ENCODE measurements at places on chromosomes 2 and 18.

- DNase-seq, result no peak
These were observed 44.6 kb downstream of the SLC35F5 start for GRCh38 chr2:113711851-113712250.

DNA sequence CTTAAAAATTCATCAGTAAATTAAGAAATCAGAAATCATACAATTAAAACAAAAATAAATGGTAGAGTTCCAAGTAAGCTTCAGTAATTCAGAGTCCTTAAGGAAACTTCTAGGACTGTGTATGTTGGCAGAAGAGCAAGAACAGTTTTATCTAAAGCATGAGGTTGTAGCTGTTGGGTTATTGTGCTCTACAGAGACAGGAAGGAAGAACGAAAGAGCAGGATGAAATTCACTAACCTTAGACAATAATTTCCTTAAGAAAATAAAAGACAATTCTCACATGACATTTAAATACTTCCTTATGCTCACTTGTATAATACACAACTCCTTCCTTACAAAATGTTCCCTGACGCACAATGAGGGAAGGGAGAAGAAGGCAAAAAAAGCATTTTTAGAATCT is 133.4 kb downstream of the STK39 start:
- no peak for DNase-seq

DNA sequence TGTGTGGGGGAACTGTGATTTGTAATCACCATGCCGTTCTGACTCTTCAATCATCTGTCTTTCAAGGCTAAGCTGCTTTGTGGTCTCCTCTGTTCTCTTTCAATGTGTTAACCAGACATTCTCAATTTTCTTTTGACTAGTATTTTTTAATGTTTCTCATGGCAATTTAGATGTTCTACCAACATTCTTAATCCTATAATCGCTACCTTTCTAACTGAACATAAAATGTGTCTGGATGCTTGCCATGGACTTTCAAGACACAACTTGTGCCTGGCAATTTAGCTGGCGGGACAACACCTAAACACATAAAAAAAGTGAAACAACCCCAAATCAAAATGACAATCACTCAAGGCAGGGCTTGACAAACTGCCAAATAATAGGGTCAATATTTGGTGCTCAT is 135.0 kb upstream of the ACKR3 start:
- no peak for DNase-seq

GRCh38 chr2:40346535-40347354 is 105.1 kb downstream of the SLC8A1 start:
- DNase-seq, result peak; percentile 72

DNA sequence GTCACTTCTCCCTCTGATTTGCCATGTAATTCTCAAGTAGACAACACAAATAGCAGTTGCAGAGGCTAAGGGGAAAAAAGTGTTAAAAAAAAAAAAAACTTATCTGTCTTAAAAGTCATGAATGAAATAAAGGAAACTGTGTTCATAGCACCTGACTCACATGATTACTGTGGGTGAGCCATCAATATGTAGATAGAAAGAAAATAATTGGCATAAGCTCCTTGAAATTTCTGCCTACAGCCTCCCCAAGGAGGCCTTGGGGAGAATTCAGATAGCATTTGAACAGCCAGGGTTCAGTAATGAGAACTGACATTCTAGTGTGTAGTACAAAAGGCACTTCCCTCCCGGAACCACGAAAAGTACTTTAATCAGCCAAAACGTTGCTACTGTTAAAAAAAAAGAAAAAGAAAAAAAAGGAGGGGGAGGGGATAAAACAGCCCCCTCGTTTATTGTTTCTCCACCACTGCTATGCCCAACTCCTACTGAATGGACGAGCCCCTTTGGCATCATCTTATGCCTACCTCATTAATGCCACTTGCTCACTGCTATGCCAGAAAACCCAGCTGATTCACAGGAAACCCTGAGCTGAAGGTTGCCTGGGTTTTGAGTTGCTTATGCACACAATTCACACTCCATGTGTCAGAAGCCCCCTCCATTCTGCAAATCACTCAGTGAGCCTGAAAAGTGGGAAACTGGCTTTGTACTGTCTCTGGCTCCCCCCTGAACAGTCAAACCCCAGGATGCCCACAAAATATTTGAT is 65.5 kb upstream of the KLF7 start:
- DNase-seq, result no peak

- DNase-seq, result no peak
These were observed 160.7 kb downstream of the FSHR start for GRCh38 chr2:48993576-48993975.

- peak; percentile 10 for DNase-seq
These were observed 31.3 kb upstream of the MSTN start for GRCh38 chr2:190093793-190094192.

DNA sequence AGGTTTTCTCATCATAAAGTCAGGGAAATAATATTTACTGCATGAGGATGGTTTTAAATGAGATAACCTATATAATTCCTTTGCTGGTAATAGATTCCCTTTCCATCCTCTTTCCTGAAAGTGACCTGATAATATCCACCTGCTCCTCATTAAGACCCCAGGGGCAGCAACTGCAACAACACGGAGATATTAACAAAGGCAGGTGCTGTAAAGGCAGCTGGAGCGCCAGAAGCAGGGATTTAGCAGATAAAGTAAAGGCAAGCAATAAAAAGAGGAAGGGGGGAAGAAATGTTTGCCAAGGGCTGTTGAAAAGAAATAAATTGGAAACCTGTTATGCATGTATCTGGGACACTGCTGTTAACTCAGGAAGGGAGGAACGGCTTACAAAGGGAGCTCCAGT is 472.6 kb upstream of the KLHL29 start:
- no peak for DNase-seq

GRCh38 chr18:49842656-49843055 is 29.3 kb upstream of the ACAA2 start:
- DNase-seq, result no peak

DNA sequence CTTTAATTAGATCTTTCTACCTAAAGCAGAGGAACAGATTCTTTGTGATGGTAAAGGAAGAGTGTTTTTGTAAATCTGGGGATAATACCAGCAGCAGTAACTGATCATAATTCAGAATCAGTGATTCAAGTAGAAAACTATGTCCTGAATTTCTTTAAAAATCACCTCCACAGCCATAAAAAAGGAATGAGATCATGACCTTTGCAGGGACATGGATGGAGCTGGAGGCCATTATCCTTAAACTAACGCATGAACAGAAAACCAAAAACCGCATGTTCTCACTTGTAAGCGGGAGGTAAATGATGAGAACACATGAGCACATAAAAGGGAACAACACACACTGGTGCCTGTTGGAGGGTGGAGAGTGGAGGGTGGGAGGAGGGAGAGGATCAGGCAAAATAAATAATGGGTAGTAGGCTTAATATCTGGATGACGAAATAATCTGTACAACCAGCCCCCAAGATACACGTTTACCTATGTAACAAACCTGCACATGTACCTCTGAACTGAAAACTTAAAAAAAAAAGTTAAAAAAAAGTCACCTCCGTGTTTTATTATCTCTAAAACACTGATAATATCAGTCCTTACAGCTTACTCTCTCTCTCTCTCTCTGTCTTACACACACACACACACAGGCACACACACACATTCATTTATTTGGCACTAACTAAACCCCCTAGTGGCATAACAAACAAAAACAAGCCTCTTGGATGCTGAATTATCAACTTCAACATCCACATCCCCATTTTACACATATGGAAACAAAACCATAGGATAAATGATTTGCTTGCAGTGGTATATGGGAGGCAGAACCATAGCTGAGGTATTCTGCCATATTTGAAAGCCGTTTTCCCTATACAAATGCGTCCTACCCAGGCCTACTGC is 1.4 kb downstream of the TM4SF20 start:
- DNase-seq, result no peak

DNA sequence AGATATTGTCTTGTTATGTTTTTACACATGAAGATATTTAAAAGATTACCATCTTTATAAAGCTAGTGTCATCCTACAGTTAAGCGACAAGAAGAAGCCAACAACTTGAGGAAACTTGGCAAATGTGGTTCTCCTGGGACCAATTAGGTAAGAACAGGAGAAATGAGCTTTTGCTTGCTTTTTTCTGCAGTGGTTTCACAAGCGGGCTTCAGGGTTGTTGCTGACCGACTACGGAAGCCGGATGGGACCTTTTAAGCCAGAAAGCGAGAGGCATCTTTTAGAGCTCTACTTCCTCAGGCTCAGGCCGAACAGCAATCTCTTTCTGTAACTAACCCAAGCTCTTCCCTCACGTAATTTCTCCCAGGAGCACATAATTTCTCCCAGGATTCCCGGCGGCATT is 256.5 kb downstream of the CNTNAP5 start:
- no peak for DNase-seq

- DNase-seq, result no peak
These were observed 288.6 kb upstream of the HDAC4 start for GRCh38 chr2:239689410-239689809.

GRCh38 chr2:49585921-49586320 is 431.6 kb upstream of the FSHR start:
- no peak for DNase-seq

DNA sequence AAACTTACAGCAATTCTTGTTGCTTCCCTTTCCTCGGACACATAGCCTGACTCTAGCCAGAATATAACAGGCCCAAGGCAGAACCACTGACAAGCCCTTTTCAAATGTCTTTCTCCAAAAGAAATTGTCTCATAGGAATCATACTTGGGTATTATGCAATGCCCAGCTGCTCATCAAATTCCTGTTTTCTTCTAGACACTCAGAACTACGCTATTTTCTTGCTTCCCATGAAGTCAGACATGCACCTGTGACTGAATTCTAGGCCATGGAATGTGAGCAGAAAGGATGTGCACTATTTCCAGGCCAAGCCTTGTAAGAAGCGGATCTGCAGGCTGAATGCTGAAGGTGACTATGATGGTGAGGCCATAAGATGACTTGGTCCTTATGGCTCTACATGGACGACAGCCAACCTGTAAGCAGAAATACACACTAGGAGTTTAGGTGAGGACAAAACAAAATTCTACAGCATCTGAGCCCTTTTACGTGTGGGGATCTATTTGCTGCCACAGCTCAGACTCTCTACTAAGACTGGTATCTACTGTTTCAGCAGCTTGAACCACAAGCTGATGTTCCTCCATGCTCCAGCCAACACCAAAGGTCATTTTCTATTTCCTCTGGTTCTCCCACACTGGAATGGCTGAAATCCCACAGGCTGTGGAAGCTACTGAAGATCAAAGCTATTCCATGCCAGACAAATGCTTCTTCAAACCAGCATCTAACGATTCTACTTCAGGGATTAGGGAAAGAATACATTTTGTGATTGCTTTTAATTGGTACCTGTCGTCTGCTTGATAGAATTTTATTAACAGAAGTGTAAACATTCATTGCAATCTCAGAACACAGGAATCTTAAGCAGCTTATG is 378.7 kb downstream of the RBM43 start:
- DNase-seq, result no peak

DNA sequence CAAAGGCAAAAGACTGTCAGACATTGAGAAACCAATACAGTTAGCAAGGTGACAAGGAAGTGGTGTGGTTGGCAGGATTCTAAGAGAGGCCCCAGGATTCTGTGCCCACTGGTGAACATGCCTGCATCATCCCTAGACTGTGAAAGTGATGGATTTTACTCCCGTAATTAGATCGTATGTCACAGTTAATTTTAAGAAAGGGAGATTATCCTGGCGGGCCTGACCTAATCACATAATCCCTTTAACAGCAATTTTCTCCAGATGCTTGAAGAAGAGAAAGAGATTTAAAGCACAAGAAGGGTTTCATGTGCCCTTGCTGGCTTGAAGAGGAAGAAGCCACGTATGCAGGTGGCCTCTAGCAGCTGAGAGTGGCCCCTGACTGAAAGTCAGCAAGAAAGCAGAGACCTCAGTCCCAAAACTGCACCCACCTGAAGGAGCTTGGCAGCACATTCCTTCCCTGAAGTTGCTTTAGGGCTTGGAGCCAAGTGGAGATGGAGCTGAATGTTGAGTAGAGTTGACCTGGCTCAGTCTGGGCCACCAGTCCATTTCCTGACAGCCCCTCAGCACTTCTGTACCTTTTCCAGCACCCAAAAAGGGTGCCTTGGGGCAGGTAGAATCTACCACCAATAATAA is 49.1 kb downstream of the GTF3C3 start:
- no peak for DNase-seq

DNA sequence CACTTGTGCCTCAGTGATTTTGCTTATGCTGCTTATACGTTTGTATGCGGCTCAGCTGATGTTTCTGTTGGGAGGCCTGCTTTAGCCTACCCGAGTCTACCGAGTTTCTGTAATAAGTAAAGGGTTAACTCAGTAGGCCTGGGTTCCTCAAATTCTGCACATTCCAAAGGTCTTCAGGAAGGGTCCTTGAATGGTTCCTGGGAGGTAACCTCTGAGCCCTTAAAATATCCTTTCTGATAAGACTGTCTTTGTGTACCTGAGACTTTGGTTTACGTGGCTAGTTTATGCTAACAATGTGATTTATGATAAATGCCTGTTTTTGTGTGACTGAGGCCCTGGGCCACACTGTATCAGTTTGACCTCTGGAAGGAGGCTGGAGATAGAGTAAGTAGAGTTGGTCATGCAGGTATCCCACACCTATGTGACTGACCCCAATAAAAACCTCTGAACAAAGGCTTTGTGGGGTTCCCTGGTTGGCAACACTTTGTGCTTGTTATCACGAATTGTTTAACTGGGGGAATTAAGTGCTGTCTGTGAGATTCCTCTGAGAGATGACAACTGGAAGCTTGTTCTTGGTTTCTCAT is 18.9 kb upstream of the PNPT1 start:
- no peak for DNase-seq

DNA sequence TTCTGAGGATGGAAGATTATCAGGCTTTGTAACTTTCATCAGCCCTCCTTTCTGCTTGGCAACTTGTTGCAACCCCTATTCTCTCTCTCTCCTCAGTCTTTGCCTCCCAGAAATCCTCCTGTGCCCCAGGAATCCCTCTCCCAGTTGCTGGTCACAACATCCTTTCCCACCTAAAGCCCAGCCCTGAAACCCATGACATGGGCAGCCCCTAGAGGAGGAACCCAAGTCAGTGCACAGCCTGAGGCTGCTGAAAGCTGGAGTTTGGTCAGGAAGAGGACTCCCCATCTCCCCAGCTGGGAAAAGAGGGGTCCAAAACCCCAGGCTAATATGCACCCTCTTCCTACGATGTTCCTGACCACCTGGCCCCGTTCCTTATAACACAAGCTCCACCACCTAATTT is 29.5 kb downstream of the PKDCC start:
- DNase-seq, result no peak

Data from adipocyte (in vitro differentiated cells).